ENCODE measurements at places on chromosomes 11 and 22.

- no peak for DNase-seq
Measured at GRCh38 chr22:49201046-49201970, 626.4 kb downstream of the BRD1 start.

- DNase-seq: no peak
Measured at GRCh38 chr11:68773521-68774193, 22.3 kb upstream of the TESMIN start.

- DNase-seq: no peak
Measured at GRCh38 chr11:64675450-64676260, 47.3 kb downstream of the NRXN2 start.

DNA sequence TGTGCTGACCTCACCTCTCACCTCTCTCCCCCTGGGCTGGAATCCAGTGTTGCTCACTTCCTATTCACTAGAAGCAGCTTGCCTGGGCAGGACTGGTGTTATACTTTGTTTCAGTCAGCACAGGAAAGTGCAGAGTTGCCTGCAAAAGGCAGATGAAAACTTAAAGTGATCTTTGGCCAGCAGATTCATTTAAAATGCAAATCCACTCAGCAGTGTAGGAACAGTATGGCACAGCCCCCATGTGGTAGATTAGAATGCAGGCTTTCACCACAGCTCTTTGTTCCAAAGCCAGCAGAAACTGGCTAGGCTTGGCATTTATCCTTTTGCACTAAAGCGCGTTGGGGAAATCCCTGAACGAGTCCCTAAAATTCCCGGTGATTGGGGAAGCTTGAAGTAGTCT, 301.2 kb downstream of the OR4C45 start:
- no peak for DNase-seq

DNA sequence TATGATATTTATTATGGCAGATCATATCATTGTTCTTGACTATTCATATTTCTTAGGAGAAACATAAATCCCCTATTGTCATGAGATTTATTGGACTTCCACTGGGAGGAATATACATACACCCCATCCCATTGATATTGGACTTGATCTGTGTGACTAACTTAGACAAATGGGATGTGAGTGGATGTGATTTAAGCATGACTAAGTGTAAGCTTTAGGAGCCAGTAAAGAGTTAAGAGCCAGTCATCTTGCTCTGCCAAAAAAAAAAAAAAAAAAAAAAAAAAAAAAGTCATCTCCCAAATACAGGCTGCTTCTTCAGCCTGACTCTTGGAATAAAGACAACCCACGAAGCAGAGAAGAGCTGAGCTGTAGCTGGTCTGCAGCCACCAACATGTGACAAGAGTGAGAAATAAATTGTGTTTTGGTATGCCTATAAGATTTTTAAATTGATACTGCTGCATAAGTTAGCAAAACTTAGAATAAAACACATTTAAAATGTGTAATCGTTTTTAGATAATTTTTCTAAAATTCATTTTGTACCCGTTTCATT, 595.0 kb upstream of the LRRC4C start:
- no peak for DNase-seq

- DNase-seq: no peak
Measured at GRCh38 chr11:69132301-69132670, 23.4 kb upstream of the SMIM38 start.

- DNase-seq: no peak
Measured at GRCh38 chr22:46602025-46602424, 18.2 kb upstream of the GRAMD4 start.

GRCh38 chr11:8194956-8195355, 26.1 kb upstream of the RIC3 start:
- no peak for DNase-seq

DNA sequence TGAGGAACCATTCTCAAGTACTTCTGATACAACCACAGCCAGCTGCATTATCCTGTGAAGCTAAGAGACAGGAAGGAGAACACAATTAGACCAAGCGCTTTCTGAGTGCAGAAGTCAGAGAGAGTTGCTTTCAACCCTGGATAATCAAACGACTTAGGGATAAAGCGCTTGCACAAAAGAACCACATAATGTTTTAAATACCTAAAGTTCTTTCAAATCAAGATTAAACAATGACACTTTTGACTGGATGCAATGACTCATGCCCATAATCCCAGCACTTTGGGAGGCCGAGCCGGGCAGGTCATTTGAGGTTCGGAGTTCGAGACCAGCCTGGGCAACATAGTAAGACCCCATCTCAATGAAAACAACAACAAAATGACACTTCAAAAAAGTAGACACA, 145.1 kb downstream of the SWAP70 start:
- no peak for DNase-seq

DNA sequence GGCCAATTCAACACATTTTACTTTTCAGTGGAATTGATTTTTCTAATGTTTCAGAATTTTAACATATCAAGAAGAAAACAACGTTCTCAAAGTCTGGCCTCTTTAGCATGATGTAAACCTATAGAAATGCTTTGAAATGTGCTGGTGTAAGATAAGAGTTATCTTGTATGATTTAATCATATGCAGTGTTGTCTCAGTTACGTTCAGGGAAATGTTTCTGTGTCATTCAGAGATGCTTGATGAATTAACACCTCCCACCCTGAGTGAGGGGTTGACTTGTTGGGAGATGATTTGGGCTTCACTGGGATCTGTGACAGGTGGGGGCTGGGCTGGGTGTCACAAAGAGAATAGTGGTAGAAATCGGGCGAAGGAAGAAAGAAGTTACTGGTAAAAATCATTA, 15.7 kb upstream of the MYO18B start:
- DNase-seq: no peak

DNA sequence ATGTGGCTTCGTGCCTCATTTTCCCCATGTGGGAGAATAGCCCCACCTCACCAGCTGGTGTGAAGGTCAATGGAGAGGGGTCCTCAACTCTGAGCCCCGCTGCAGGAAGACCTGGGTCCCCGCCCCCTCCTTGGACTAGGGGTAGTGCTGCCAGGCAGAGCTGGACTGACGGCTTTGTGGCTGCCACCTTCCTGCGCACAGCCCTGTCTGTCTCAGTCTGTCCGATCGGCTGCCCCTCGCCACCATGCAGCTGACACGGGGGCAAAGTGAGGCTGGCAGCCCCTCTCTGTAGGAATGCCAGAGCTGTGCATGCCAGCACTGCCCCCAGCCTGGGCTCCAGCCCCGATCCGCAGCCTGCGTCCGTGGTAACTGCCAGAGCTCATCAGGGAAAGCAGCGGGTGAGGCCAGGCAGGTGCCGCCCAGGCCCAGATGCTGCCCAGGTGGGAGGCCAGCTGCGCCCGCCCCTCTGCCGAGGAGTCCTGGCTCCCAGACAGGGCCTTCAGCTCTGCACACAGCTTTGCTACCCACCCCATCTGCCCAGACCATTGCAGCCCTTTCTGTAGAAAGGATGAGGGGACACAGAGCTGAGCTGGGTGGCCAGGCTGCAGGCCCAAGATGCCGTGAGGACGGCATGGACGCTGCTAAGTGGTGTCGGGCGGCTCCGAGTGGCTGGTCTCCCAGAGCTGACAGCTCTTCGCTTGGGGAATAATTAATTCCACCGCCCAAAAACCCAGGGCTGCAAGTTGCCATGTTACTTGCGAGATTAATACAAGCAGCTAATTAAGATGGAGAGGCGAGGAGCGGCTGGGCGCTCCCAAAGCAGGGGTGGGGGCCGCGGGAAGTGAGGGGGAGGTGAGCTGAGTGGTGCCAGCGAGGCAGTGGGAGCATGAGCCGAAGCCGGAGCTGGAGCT, 19.5 kb upstream of the FLRT1 start:
- no peak for DNase-seq

DNA sequence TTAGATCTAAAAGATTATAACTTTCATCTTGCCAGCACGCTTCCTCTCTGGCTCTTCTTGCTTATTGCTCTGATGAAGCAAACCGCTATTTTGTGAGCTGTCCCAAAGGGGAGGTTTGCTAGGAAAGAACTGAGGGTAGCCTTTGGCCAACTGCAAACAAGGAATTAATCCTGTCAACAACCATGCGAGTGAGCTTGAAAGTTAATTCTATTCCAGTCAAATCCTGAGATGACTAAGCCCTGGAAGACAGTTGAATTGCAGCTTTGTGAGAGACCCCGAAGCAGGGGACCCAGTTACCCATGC, 10.3 kb upstream of the RNF141 start:
- DNase-seq: no peak

DNA sequence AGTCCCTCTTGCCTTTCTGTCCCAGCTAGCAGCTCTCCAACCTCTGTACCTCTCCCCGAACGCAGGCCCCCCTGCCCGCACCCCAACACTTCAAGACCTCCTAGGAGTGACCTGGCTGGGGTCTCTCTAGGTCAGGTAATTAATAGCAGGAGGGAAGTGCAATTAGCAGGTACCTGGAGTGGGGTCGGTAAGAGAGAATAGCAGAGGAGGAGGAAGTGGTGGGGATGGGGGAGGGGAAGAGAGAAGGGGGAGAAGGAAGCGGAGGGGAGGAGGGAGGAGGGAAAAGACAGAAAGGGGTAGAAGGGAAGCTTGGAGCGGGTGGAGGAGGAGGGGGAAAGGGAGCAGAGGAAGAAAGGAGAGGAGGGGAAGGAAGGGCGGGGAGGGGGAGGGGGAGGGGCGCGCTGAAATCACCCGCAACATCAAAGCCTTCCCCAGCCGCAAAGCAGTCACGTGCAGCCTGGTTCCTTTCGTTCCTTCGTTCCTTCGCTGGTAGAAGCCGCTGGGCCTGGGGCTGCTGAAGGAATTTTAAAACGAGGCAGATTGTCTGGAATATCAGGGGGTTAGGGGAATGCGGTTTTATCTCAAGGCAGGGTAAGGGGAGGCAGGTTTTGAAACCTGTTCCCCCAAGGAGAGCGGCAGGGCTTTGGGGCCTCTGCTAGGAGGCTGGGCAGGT, 29.3 kb upstream of the TCF20 start:
- DNase-seq: no peak
